ENCODE measurements at places on chromosomes 1 and 21.

DNA sequence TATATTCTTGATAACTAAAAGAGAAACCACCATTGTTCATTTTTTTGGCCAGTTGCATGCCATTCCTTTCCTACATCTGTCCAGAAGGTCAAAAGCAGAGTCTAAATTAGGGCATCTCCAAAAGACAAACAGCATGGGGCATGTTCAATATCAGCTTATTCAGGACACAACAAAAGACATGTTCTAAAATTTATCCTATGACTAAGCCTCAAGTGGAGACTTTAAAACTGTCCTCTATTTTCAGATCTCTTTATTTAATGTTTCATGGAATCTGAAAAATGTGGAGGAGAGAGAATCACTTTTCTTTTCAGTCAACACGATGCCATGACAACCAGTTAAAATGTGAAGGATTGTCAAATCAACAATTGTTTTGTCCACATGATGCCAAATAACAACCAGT lies 303.4 kb upstream of the PRMT6 start:
- DNase-seq, result no peak

DNA sequence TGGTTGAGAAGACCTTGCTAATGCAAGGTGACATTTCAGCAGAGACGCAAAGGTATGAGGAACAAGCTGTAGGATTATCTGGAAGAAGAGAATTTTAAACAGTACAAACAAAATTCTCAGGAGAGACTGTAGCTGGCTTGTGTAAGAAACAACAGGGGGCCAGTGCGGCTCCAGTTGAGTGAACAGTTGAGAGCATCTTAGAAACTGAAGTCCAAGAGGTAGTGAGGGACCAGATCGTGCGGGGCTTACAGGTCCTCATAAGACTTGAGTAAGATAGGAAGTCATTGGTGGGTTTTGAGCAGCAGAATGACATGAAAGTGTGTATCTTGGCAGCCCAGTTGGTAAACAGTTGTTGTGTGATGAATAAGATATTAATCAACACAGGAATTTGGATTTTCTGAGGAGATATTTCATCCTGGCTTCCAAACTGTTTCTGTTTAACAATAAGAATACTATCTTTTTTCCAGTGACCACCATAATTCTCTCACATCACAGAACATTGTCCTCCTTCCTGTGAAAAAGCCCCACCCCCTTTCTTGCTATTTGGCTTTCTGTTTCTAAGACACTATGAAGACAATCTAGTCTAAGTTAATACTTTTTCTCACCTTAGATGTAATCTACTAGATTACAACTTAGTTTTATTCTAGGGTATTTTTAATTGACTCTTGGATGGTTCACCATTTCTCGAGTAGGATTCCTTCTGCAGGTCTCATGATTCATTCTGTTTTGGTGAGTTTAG lies 62.4 kb downstream of the SASS6 start:
- DNase-seq, result no peak

DNA sequence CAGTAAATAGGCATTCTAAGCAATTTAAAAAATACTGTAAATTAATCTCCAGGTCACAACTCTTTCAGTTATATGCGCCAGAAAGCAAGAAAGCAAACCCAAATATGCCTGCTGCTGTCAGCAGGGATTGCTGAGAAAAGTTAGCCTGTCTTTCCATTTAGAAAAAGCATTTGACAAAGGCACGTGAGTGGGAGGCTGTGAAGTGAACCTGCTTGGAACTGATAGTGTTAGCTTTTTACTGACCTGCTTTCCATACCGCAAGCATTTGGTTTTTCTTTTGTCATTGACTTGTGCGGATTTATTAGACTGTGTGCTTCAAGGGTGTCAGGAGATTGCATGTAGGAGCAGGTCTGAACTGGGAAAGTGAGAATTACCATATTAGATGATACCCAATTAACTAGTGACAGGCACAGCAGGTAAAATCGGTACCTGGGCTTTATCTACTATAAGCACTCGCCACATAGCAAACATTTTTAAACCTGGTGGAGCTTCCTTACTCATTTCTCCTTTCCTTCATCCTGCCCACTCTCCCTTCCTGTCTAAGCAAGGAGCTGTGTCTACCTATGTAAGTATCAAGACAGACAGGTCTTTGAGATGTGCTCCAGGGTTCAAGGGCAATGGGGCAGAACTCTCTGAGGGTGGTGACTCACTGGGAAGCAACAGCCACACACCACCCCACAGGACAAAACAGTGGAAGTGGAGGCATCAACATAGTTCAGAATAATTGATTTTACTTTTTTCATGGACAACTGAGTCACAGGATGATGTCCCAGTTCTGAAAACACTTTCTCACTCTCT lies 323.9 kb downstream of the DISC1 start:
- no peak for DNase-seq

DNA sequence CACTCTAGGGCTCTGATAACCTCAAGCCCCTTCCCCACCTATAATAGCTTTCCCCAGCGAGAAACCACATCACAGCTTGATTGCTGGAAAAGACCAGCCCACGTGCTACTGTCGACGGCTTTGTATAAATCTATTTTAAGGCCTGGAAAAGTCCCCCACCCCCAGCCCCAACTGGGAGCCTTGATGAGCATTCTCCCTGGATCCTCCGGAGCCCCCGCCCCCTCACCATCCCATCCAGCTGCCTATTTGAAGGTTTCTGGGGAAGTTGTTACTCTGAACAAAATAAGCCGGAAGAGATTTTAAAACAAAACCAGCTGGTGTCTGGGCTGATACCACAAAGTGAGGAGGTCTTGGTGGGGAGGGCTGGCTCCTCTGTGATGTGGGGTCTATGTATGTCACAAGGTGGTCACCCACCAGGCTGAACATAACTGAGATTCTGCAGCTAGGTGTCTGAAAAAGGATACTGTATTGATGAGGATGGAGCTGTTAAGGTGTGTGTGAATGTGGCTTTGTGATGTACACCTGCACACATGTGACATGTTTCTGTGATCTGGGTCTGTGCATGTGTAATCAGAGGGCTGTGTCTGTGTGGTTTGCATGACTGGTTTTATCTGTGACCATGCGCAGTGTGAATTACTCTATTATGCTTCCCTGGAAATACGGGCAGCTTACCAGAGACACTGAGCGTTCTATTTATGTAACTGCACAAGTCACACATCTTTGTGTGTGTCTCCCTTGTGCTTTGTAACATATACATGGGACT lies 25.0 kb downstream of the RIMS3 start:
- DNase-seq, result peak; percentile 66

DNA sequence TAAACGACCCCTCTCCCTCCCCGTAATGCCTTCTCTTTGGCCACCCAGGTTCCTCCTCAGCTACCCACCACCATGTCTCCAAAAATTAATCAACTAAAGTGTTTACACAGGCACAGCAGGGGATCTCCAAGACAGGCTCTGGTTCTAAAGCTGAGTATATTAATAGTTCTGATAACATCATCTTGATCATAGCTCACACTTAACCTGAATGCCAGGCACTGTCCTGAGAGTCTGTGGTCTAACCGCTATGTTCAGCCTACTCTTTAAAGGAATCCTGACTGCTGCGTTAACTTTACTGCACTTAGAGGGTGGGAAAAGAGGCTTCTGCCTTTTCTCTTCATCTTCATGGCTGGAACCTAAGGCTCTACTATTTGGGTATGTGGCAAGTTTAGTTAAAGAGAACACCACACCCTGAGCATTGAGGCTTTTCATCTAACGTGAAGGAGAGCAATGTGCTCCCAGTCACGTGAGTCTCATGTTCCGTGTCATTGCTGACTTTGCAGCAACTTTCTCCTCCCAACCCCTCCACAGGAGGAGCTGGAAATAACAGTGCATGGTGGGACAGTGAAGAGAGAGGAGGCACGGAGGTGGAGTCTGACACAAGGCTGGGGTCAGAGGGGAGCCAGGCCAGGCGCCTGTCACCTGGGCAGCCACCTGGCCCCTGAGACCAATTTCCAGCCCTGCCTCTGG lies 86.4 kb downstream of the FAM78B start:
- DNase-seq, result no peak

DNA sequence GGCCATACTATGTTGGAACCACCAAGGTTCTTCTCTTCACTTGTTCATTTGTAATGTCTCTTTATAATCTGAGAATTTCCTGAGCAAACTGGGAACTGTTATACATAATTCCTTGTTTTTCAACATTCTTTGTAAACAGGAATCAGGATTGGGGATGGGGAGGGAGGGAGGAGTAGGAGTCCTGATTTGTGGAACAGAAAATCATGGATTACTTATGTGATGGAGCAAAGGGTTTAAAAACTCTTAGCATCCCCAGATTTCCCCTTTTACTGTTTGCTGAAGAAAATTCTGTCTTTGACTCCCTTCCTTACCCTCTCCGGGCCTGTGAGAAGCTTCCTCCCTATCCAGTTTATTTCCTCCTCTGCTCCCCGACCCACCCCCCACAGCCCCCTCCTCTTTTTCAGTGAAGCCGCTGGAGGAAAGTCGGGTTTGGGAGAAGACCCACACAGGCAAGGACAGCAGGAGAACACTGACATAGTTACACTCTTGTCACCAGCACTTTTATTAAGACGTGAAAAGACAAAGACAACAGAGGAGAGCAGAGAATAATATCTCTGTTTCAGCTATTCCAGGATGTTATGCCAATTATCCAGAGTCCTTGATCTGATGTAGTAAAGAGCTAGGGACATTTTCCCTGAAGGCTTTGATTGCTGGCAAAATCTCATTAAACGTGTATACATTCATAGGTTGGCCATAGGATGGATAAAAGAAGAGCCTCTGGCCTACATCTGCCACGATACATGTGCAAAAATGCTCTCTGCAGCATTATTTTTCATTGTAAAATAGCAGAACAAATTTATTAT lies 4.6 kb upstream of the NBPF1 start:
- no peak for DNase-seq

GRCh38 chr1:203263496-203263895 lies 34.0 kb upstream of the CHIT1 start:
- no peak for DNase-seq

- DNase-seq, result no peak
These were observed 24.9 kb downstream of the CSMD2 start for GRCh38 chr1:34140011-34140676.

DNA sequence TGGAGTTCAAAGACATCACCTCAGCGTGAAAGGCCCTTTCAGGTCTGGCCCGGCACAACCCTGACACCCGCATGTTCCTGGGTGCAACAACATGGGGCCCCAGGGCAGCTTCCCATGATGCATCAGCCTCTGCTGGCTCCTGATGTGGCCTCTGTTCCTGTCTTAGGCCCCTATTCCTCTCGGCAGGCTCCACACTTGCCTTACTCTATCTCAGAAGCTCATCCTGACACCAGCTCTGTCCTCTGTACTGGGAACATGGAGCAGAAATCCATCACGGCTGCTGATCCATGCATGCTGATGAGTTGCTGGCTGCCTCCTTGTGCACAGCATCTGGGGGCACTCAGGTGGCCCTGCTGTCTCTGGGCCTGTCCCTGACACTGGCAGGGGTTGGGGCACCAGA lies 74.6 kb downstream of the ADARB1 start:
- DNase-seq, result no peak

DNA sequence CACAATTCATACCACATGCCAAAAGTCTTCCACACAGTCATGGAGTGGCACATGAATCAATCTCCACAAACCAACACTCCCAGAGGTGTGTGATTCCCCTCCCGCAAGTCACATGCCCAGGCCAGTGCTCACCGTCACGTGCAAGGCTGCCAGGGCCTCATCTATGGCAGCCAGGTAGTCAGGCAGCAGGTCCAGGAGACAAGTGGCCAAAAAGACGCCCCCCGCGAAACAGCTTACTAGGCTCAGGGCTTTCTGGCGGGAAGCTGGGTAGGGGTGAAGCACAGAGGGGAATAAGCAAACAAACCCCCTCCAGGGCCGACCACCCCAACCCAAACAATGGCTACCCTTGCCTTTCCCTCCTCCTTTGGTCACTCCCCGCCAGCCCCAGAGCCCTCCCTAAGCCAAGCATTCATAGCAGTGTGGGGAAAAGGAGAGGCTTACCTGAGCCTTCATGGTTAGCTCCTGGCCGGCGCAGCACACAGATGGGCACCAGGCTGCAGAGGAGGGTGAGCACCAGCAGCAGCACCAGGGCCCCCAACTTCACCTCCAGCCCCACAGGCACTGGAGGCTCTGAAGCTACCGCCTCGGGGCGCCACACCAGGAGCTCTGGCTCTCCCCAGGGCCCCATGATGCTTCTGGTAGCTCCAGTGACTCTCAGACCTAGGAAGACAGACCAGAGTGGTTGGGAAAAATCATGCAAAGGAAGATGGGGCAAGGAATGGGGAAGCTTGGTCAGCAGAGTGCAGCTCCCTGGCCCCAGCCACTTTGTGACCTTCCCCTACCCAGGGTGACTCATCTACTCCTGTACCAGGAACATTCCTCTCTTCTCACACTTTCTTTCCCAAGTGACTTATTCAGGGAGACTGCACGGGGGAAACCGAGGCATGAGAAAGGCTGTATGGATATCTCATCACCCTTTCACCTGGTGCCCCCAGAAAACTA lies 978 bp downstream of the SLC39A1 start:
- no peak for DNase-seq

DNA sequence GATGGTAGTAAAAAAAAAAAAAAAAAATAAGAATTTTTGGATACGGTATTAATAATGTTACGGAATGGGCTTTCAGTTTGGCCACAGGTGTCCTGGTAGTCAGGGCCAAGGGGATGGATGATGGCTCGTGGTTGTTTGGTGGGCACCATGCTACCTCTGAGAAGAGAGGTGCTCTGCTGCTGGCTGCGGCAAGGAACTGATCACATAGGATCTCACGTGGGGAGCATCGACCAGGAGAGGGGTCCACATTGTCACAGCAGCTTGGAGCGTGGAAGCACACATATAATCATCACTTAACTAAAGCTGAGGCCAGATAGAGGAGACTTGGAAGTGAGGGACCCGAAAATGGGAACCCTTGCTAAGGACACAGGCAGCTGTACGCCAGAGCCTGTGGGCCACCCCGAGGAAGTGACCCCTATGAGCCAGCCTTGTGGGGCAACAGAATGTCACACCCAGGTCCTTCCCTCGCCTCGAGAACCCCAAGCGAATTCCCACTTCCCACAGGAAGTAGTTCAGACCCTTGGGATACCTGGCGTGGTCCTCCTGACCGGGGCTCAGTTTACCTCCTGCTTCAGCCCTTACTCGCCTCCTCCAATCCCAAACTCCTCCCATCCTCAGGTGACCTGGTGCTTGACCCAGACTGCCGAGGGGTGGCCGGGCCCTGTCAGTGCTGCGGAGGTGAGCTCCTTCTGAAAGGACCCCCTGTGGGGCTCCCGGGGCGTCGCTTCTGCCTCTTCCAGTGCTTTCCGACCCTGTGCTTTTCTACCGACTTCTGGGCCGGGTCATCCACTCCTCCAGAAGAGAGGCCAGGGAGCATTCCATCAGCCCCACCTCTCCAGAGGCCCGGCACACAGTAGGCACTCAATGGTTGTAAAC lies 222.0 kb downstream of the CAMTA1 start:
- DNase-seq, result no peak

GRCh38 chr1:93001893-93002292 lies 40.6 kb upstream of the DIPK1A start:
- DNase-seq, result no peak

All from thymus (tissue), 14 donors.